ENCODE measurements at places on chromosomes 1 and 21.

GRCh38 chr1:99198393-99198792, 65.9 kb upstream of the PLPPR4 start:
- no peak for DNase-seq

DNA sequence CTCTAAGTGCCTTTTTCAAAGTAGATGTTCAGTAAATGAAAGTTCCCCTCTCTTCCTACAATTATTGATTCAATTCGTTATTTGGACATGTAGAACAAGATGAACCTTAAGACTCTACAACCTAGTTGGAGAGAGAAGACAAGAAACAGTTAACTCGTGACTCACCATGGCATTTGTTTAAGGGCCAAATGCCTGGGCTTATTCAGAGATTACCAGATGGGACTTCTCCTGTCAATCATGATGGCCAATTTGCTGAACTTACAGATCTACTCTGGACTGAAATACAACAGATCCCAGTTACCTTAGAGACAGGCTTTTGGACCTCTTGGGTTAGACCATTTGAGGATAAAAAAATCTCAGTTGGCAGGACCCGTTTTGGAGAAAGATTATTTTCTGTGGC, 93.5 kb downstream of the C1orf94 start:
- DNase-seq = no peak

DNA sequence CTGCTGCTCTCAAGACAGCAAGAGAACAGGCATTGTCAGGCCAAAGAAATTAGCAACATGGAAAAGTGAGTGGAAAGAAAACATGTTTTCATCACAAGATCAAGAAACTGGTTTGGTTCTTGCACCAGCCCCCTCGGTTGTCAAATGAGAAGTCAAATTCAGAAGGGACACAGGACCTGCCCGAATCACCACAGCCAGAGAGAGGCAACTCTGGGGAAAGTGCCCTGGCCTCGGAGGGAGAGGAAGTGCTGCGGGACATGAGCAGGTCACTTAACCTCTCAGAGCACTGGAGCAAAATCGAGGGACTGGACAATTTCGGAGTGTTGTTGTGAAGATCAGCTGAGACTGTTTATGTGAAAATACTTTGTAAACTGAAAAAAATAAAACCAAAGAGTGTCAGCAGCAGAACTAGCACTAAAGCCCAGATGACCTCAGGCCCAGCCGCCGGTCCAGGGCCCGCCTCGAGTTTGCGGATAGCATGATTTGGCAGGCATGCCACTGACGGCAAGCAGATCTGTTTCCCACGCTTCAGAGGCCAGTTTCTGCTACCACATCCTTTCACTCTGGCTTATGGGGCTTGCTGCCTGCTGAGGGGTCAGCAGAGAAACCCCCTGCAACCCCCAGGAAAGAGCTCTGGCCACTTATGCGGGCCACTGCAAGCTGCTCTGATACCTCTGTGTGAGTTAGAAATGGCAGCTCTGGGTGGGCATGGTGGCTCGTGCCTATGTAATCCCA, 32.1 kb downstream of the CD247 start:
- no peak for DNase-seq

- no peak for DNase-seq
Observed at GRCh38 chr1:94723894-94724293, 96.3 kb upstream of the SLC44A3 start.

GRCh38 chr1:201332021-201332420, 45.5 kb downstream of the TNNT2 start:
- DNase-seq = no peak

- no peak for DNase-seq
Observed at GRCh38 chr21:25582888-25583287, 24.4 kb downstream of the MRPL39 start.

GRCh38 chr1:45952072-45952471, 148.7 kb downstream of the MAST2 start:
- DNase-seq = no peak

- no peak for DNase-seq
Observed at GRCh38 chr1:115829947-115830346, 11.0 kb downstream of the NHLH2 start.

- DNase-seq = no peak
Observed at GRCh38 chr1:44689447-44689765, 14.9 kb downstream of the ARMH1 start.

DNA sequence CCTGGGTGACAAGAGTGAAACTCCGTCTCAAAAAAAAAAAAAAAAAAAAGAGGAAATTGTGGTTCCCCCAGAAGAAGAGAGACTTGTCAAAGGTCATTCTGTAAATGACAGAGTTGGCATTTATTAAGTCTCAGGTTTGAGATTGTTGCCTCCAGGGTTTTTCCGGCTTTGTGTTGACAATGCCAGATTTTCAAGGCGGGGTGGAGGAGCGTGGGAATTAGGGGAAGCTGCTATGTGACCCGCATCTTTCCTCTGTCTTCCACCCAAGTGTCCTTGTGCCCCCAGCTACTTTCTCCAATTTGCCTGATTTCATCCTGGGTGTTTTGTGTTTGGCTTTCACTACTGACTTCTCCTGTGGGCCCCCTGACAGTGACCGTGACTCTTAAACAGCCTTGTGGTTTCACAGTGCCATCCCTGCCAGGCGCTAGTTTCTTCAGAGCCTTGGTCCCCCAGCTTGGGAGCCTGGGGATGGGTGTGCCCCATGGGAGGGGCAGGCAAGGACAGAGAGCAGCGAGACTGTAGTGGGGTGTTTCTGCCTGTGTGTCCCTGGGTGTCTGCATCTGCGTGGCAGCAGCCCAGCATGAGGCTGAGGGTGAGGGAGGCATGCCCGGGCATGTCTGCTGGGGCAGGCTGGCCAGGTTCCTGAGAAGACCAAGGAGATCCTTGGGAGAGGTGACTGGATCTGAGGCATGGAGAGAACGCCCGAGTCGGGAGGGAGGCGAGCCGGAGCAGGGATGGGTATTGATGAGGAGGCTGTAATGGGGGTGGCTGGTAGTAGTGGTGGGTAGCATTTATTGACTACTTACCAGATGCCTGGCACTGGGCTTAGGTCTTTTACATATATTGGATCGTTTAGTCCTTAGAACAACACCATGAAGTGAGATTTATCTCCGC, 46.3 kb downstream of the IER5 start:
- no peak for DNase-seq

DNA sequence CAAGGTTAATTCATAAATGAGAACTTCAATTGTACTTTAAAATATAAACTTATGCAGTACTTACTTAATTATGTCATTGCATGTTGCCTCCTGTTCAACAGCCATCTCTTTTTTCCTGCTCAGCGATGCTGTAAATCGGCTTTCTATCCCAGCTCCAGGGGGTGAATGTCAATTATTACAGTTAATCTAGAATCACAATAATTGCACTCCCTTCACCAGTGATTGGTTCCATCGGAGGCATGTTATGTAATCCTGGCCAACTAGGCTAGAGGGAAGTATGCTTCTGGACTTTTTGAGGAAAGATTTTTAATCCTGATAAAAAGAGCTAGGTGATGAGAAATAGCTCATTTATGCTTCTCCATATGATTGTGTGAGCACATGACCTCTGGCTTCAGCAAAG, 53.8 kb upstream of the SGIP1 start:
- no peak for DNase-seq
